Fibroblast of skin of right biceps (primary cell): ENCODE measurements at places on chromosomes 7 and 10.

DNA sequence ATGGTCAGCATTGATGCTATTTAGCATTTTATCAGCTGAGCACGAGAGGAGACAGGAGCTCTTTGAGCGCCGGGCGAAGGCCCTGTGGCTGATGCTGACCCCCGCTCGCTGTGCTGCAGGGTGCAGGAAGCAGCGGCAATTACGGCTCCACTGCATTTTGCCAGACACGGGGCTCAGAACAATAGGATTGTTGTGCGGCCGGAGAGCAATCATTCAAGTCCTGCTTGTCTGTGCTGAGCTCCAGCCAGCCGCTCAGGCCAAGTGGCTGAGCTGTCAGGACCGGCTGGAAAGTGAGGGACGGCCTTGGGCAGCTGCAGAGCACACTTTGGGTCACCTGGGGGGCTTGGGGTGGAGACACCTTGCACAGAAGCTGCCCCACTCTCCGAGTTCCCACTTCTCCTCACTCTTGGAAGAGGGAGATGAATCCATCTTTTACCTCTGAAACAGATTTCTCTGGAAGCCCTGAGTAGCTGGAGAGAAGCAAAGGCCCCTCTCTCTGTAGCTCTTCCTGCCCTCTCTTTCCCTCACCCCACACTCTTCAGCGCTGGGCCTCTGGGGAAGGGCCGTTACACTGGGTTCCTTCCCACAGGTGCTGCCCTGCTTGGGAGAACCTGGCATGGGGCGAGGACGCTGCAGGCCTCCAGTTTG lies 17.3 kb upstream of the ADARB2 start:
- no peak for DNase-seq

- DNase-seq: peak; percentile 54
Observed at GRCh38 chr10:126734015-126734414, 63.5 kb upstream of the C10orf90 start.

DNA sequence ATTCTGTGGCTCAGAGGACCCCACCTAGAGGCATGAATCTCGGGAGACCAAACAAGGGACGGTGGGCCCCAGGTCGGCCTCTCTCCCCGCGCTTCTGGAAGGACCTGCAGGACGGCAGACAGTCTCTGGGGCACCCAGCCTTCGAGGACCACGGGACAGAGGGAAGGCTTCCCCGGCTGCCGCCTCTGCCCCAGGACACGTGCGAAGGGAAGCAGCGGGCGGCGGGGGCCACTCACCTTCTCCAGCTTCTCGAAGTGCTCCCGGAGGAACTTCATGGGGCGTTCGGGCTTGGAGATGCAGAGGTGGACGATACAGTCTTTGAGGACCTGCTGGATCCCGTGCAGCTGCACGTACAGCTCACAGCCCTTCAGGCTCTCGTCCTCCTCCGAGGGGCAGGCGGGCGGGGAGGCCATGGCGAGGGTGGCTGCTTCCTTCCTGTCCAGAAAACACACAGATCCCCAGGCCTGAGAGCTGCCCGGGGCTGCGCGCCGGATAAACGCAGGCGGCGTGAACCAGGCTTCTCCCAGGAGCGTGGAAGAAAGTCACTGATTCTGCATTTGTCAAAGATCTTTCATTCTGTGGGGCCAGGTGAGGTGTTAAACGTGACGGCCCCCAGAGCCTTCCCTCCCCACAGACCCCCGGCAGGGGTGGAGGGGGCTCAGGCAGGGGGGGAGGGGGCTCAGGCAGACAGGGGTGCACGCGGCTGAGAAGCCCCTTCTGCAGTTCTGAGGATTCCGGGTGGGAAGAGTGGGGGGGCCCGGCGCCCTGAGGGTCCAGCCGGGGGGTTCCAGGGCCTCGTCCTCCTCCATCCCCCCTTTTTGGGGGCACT lies 15.2 kb upstream of the DNAAF5 start:
- DNase-seq: no peak

- DNase-seq: peak; percentile 66
Observed at GRCh38 chr10:130179640-130180039, 43.4 kb downstream of the GLRX3 start.
